ENCODE measurements at places on chromosomes 5 and 9. TPM values are rescaled to one million over a fixed set of nuclear protein-coding genes. Genes with fewer than 3 reads are reported as not detected.

MAML1 gene
- total RNA-seq, result 28.0 TPM

ACOT12 gene
- total RNA-seq, result not detected

NUTM2F gene
- not detected for total RNA-seq

RFX3 gene
- total RNA-seq, result 20.1 TPM

PAXX gene
- 51.8 TPM for total RNA-seq

CDKN2A gene
- total RNA-seq, result 2.8 TPM

IFNB1 gene
- total RNA-seq, result 1.6 TPM

GRCh38 chr9:130120832-130121231 is 51.4 kb upstream of the NCS1 start:
- DNase-seq, result no peak
- peaks cover 8% of the 10 kb centered on the region for H3K36me3 ChIP-seq
- H3K4me1 ChIP-seq, result peaks cover 12% of the 10 kb centered on the region
- H3K27ac ChIP-seq, result no peak overlapping the region

DNA sequence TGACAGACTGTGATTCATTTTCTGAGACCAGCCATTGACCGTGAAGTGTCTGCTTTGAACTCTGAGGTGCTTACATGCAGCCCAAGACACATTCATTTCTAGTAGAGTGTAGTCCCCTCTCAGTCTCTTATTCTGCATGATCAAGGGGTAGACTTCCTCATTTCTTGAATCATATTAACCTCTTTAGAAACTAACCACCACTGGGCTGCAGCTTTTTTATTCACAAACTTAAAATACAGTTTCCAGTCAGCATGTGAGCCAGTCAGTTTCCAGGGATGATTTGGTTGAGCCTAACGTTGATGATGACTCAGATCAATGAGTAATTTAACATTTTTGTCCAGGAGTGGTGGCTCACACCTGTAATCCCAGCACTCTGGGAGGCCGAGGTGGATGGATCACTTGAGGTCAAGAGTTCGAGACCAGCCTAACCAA is 59.2 kb downstream of the OTULIN start:
- no peaks in the 10 kb centered on the region for H3K27me3 ChIP-seq
- peak; percentile 13 for DNase-seq
- peak overlapping the region; percentile 17 for H3K4me3 ChIP-seq
- peaks cover 29% of the 10 kb centered on the region for H3K4me1 ChIP-seq

CTNND2 gene
- total RNA-seq, result not detected

TOR4A gene
- 4.3 TPM for total RNA-seq

DNA sequence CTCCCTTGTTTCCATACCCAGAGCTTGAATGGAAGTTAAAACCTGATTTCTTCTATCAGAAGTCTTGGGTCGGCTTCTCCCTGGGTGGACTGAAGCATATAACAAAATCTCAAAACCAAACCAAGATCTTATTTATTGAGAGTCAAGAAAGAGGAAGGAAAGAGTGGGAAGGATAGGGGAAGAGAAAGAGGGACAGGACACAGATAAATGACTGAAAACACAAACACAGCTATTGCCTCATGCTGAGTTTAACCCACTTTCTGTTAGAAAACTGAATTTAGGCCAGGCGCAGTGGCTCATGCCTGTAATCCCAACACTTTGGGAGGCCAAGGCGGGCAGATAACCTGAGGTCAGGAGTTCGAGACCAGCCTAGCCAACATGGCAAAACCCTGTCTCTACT is 92.9 kb downstream of the PALM2AKAP2 start:
- no peak for DNase-seq
- peaks cover 7% of the 10 kb centered on the region for H3K4me1 ChIP-seq
- H3K27ac ChIP-seq, result no peak overlapping the region
- H3K27me3 ChIP-seq, result peaks cover 52% of the 10 kb centered on the region
- no peaks in the 10 kb centered on the region for H3K36me3 ChIP-seq

DNA sequence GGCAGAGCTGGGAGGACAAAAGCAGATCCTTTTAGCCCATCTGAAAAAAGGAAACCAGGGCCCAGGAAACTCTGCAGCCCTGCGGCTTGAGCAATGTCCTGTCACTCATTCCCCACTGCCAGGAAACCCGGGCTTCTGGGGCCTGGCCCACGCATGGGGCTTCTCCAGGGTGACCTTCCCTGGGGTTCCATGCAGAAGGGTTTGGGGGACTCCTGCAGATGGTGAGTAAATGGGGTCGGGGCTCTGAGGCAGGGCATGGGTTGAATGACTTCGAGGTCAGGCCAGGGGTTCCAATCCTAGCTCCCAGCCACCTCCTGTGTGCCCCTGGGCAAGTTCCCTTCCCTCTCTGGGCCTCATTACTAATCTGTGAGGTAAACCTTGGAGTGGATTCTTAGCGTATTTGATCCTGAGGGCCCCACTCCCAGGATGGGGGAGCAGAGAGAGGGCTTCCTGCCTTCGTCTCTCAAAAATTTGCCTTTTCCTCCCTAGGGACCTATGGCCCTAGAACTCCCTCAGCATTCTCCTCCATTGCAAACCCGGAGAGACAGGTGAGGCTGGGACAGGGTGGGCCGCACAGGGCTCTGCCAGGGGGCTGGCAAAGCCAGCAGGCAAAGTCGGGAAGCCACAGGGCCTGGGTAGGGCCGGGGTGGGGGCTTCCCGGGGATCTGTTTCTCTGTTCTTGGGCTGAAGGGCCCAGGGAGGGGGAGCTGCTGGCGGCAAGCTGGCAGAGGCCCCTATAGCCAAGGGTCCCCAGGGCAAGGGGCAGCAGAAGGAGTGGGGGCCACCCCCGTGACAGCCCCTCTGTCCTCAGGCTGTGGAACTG is 25.8 kb downstream of the ADGRD2 start:
- DNase-seq, result no peak
- H3K27ac ChIP-seq, result no peak overlapping the region
- peaks cover 7% of the 10 kb centered on the region for H3K27me3 ChIP-seq
- no peak overlapping the region for H3K4me3 ChIP-seq
- no peaks in the 10 kb centered on the region for H3K36me3 ChIP-seq

GRCh38 chr5:84275609-84276008 is 109.1 kb downstream of the EDIL3 start:
- H3K4me3 ChIP-seq, result no peak overlapping the region
- no peak for DNase-seq
- no peaks in the 10 kb centered on the region for H3K36me3 ChIP-seq
- H3K27ac ChIP-seq, result no peak overlapping the region
- no peaks in the 10 kb centered on the region for H3K4me1 ChIP-seq
- no peaks in the 10 kb centered on the region for H3K27me3 ChIP-seq

DNA sequence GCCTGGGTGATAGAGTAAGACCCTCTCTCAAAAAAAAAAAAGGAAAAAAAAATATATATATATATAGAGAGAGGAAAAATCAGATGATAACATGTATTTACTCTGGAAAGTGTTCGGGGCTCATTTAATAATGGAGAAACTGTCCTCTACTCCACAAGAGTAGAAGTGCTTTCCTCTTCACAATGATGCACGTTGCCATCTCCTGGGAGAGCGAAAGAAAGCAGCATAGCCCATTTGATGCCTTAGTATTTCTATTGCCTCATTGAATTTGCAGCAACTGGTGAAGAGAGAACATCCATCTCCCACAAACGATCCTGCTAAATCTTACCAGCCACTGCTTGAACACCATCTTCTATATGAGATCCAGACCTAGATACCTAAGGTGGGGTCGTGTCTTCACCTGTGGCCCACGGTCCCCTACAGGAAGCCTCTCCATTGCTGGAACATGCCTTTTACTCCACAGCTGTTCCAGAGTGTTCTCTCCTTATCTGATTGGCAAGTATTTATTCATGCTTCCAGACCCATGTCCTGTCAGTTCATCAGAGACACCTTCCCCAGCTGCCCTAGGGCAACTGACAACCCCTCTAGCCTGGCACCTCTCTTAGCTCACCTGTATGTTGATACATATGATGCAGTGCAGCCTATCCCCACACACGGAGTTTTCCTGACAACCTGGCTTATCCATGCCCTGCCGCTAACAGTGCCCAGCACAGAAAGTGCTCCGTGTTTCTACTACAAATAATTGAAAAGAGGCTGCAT is 115.3 kb downstream of the MARCHF11 start:
- no peak overlapping the region for H3K4me3 ChIP-seq
- H3K27me3 ChIP-seq, result no peaks in the 10 kb centered on the region
- no peak for DNase-seq
- no peaks in the 10 kb centered on the region for H3K36me3 ChIP-seq
- H3K27ac ChIP-seq, result no peak overlapping the region

- H3K4me3 ChIP-seq, result no peak overlapping the region
- H3K27ac ChIP-seq, result no peak overlapping the region
- H3K27me3 ChIP-seq, result peaks cover 8% of the 10 kb centered on the region
- no peak for DNase-seq
- H3K36me3 ChIP-seq, result peaks cover 4% of the 10 kb centered on the region
- peaks cover 10% of the 10 kb centered on the region for H3K4me1 ChIP-seq
Measured at GRCh38 chr5:100772006-100772405, 131.1 kb downstream of the ST8SIA4 start.

OTP gene
- total RNA-seq, result not detected

SAXO1 gene
- total RNA-seq, result not detected

- peaks cover 2% of the 10 kb centered on the region for H3K36me3 ChIP-seq
- peaks cover 4% of the 10 kb centered on the region for H3K4me1 ChIP-seq
- no peak overlapping the region for H3K4me3 ChIP-seq
- H3K27me3 ChIP-seq, result peaks cover 47% of the 10 kb centered on the region
- no peak overlapping the region for H3K27ac ChIP-seq
Measured at GRCh38 chr5:44387921-44388320, 1.3 kb downstream of the FGF10 start.

GRCh38 chr5:54234304-54234933 is 76.0 kb downstream of the ARL15 start:
- no peak for DNase-seq
- no peaks in the 10 kb centered on the region for H3K27me3 ChIP-seq
- no peak overlapping the region for H3K4me3 ChIP-seq
- peaks cover 6% of the 10 kb centered on the region for H3K4me1 ChIP-seq
- H3K36me3 ChIP-seq, result no peaks in the 10 kb centered on the region
- no peak overlapping the region for H3K27ac ChIP-seq

- no peaks in the 10 kb centered on the region for H3K4me1 ChIP-seq
- DNase-seq, result no peak
- H3K36me3 ChIP-seq, result no peaks in the 10 kb centered on the region
- no peak within 1 kb of the TSS for H3K4me3 ChIP-seq
- H3K27me3 ChIP-seq, result peaks cover 19% of the 10 kb centered on the region
- H3K27ac ChIP-seq, result no peak within 1 kb of the TSS
Measured at GRCh38 chr5:149063017-149063687, at the start of gene SH3TC2. Gene SH3TC2, minus strand, starts transcription at chr5:149063062. Its CDS starts 40 bp downstream, at chr5:149063022.

- DNase-seq, result no peak
- no peak overlapping the region for H3K4me3 ChIP-seq
- no peak overlapping the region for H3K27ac ChIP-seq
Measured at GRCh38 chr5:8413975-8414374, 545.0 kb downstream of the MTRR start.

GADD45G gene
- total RNA-seq, result 6.0 TPM

PRR16 gene
- not detected for total RNA-seq

GRCh38 chr9:4550777-4551484 is 60.7 kb downstream of the SLC1A1 start:
- no peak overlapping the region for H3K4me3 ChIP-seq
- H3K36me3 ChIP-seq, result no peaks in the 10 kb centered on the region
- H3K27me3 ChIP-seq, result no peaks in the 10 kb centered on the region
- H3K4me1 ChIP-seq, result peaks cover 45% of the 10 kb centered on the region
- H3K27ac ChIP-seq, result no peak overlapping the region
- DNase-seq, result no peak

ORM2 gene
- not detected for total RNA-seq
